Mucosa of gallbladder (tissue), 1 donor: ENCODE measurements at places on chromosomes 5 and 9. TPM values are rescaled to one million over a fixed set of nuclear protein-coding genes. Genes with fewer than 3 reads are reported as not detected.

The CARTPT gene
- total RNA-seq = 0.23 TPM

The TMOD1 gene
- total RNA-seq = 11.4 TPM

The CBY3 gene
- not detected for total RNA-seq

The DOCK2 gene
- total RNA-seq = 21.6 TPM

The FAM81B gene
- not detected for total RNA-seq

The CRHBP gene
- total RNA-seq = 1.5 TPM

The RAB3C gene
- total RNA-seq = 1.4 TPM

The CHMP5 gene
- 73.0 TPM for total RNA-seq

The OTP gene
- not detected for total RNA-seq

The TJP2 gene
- 116 TPM for total RNA-seq

The GRIN3A gene
- total RNA-seq = not detected

The LECT2 gene
- not detected for total RNA-seq

The FBP1 gene
- 50.5 TPM for total RNA-seq

The TTC33 gene
- total RNA-seq = 17.6 TPM

The LPAR1 gene
- total RNA-seq = 16.7 TPM

The MEF2C gene
- 56.9 TPM for total RNA-seq

The F12 gene
- total RNA-seq = 15.3 TPM

The FOXD4L5 gene
- not detected for total RNA-seq

The NUTM2F gene
- not detected for total RNA-seq

The DNAH5 gene
- 1.8 TPM for total RNA-seq

The TERT gene
- total RNA-seq = not detected

The F2RL2 gene
- total RNA-seq = 1.9 TPM

The NOXA1 gene
- 36.7 TPM for total RNA-seq

The TMED9 gene
- total RNA-seq = 155 TPM

The UBTD2 gene
- total RNA-seq = 16.9 TPM
